ENCODE measurements at places on chromosomes 11 and 22.

DNA sequence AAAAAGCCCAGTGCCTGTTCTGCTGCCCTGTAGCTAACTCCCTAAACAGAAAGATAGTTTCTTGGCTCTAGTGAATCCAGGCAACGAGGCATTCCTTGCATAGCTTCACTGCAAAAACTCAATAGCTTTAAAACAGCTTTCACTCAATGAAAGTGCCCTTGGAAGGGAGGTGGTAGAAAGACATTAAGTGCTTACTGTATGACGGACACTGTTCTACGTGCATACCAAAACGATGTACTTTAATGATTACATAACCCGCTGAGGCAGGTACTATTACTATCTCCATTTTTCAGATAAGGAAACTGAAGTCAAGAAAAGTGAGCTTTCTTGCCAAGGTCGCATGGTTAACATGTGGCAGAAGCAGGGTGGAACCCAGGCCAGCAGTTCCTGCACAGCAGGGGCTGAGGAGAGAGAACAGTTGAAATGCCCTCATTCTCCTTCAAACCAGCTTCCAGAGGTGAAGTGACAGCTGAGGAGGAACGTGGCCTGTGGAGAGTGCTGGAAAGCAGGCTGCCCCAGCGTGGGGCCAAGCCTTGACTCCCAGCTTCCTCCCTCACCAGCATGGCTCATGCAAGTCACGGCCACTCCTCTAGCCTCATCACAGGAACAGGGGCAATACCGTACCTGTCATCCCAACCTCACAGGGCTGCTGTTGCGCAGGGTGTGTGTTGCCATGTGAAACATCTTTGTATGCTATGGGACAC, 227.5 kb upstream of the NARS2 start:
- DNase-seq, result no peak

DNA sequence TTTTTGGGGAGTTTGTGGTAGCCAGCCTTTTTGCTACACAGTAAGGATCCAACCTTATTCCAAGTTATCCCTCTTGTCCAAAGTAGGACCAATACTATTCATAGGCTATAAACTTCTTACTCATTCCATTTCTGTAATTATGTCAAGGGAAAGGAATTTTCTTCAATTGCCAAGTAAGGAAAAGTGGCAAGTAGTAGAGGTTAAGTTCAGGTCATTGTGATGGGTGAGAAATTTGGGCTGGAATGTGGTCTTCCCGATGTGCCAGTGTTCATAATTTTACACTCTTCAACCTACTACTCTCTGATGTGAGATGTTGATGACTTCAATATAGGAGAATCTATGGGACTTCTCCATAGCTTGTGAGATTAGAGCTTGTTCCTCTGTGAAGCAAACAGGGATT, 648.8 kb downstream of the METTL15 start:
- no peak for DNase-seq

DNA sequence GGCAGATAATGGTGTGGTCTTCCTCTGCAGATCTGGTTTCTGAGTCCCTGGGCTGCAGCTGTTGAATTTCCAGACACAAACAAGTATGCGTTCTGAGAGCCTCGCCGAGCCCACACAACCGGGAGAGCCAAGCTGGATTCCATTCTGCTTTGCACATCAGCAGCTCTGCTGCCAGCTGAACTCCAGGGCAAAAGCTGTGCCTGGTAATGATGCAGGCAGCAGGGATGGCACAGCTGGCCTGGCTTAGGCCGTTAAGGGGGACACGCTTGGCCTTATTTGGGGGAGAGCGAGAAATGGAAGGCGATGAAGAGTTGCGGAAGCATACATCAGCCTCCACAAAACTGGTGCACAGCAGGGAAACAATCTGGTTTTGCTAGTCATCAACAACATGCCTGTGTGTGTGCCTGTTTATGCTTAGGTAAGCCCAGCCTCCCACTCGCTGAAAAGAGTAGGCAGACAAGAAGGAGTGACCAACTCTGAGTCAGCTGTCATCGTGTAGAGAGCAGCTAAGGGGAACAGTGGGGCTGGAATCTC, 25.1 kb downstream of the ADAMTS8 start:
- DNase-seq, result no peak

GRCh38 chr22:48224332-48224731, 1461.9 kb downstream of the TBC1D22A start:
- no peak for DNase-seq

- no peak for DNase-seq
Observed at GRCh38 chr11:44978274-44978960, 27.7 kb upstream of the TP53I11 start.

DNA sequence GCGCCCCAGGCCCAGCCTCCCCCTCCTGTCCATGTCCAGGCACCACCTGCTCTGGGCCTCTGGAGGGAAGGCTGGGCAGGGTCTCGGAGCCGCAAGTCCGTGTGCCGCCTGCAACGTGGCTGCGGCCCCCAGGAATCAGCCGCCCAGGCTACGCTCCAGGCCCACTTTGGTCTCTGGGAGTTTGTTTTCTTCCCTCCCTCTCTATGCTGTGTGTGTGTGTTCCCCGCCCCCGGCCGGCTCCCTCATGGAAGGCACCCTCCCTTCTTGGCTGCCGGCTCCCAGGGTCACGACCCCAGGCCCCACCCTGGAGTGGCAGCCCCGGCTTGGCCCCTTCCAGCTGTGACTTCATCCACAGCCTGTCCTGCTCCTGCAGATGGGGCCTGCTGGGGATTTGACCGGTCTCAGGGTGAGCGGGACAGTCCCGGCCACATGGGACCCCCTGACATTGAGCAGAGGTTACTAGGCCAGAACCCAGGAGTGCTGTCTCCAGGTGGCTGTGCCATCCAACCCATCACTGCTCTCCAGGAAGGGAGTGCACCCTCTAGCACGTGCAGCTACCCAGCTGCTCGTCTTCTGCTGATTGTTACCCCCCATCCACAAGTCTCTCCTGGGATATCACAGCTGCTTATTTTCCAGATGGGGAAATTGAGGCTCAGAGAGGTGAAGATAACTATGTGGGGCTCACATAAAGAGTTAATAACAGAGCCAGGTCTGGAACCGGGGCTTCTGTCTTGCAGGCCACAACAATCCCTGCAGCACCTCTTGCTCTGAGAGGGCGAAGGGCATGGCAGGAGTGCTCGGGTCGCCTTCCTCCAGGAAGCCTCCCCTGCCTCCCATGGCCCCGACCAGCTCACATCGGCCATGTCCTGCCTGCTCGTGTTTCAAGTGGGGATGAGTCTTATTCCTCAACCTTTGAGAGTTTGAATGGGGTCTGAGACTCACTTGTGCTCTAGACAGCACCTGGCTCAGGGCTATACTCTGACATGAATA, 2.8 kb upstream of the LIF start:
- DNase-seq, result no peak

- DNase-seq, result no peak
Observed at GRCh38 chr11:11074686-11075335, 217.0 kb upstream of the ZBED5 start.

DNA sequence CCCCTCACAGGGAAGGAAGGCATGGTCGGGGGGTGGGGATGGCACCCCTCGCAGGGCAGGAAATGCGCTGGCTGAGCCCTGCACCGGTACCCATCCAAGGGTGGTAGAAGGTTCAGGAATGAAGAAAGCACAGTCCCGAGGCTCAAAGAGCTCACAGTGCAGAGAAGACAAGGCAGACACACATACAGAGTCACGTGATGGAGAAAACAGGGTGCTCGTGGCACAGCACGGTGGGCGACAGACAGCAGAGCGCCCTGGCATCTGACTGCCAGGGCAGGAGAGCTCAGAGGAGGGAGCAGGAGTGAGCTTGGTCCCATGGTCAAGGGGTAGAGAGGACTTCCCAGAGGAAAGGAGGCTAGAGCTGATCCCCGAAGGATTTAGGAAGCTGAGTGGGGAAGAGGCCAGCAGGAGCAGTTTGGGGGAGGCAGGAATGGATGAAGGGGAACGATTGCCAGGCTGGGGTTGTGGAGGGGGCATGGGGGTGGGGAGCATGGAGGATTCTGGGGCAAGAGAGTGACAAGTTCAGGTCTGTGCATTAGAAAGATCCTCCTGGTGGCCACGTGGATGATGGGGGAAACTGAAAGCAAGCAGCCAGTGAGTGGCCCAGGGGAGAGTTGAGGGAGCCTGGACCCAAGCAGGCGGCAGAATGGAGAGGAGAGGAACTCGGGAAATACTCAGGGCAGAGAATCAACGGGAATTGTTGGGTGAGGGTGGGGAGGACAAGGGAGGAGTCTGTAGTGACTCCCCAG, 43.9 kb downstream of the PDE2A start:
- no peak for DNase-seq
